ENCODE measurements at places on chromosomes 3 and 15.

- no peak for DNase-seq
These were observed 17.3 kb upstream of the STAC start for GRCh38 chr3:36362973-36363372.

DNA sequence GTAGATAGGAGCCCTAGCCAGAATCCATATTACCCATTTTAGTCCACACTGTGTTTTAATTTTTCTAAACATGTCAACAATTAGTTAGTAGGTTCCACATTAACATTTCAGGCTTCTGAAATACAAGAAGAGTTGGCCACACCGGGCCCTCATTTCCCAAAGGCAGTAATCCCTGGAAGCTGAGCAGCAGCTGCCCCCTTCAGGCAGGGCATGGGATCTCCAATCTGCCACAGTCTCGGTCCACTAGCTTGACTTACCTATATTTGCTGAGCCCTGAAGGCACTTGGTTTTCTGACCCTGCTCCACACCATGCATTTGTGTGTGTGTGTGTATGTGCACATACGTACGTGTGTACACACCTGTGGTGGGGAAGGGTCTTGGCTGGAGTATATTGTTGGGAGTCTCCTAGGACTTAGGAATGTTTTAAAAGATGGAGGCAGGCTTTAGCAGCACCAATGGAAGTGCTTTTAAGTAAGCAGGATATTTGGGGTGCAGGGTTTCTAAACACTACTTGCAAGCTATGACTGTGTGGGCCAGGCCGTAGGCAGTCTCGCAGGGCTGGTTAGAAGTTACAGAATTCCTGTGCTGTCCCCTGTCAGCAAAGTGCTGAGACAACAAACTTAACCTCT lies 71.2 kb upstream of the SOX14 start:
- DNase-seq: no peak

GRCh38 chr3:49198161-49198560 lies 26.8 kb downstream of the KLHDC8B start:
- DNase-seq: no peak

GRCh38 chr3:67461667-67462142 lies 192.7 kb downstream of the SUCLG2 start:
- no peak for DNase-seq

DNA sequence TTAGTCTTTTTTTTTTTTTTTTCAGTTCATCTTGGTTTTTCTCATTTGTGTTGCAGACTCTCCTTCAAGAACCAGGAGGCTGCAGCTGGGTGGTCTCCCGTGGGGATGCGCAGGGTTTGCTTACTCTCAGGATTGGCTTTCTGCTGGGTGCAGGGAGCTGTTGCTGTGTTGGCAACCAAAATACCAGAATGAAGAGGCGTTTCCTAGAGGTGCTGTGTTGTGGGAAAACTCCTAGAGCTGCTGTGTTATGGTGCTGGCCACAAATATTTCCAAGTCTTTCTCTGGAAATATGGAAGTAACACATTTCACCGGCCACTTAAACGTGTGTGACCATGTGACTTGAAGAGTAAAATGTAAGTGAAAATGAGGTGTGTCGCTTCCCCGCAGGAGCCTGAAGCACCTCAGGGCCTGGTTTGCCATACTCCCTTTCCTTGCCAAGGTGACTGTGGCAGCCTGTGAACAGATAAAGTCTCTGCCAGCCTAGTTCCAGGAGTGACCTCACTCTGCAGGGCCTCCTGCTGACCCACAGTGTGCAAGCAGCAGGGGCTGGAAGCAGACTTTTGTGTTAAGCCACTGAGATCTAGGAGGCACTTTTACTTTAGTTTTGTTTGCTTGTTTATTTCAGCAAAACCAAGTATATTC lies 258.9 kb downstream of the ADAMTS17 start:
- no peak for DNase-seq

GRCh38 chr3:21390856-21391255 lies 360.2 kb downstream of the ZNF385D start:
- no peak for DNase-seq

Data from stimulated activated CD8-positive, alpha-beta memory T cell treated with anti-CD3 and anti-CD28 coated beads, Interleukin-7, amount 100 ng/mL, for 24 hours (primary cell).